ENCODE measurements at places on chromosomes 1 and 21.
A peak's percentile ranks its signal among the peaks of the same experiment; 100 is the strongest.

GRCh38 chr1:51157395-51157794, 55.4 kb downstream of the C1orf185 start:
- DNase-seq = no peak

DNA sequence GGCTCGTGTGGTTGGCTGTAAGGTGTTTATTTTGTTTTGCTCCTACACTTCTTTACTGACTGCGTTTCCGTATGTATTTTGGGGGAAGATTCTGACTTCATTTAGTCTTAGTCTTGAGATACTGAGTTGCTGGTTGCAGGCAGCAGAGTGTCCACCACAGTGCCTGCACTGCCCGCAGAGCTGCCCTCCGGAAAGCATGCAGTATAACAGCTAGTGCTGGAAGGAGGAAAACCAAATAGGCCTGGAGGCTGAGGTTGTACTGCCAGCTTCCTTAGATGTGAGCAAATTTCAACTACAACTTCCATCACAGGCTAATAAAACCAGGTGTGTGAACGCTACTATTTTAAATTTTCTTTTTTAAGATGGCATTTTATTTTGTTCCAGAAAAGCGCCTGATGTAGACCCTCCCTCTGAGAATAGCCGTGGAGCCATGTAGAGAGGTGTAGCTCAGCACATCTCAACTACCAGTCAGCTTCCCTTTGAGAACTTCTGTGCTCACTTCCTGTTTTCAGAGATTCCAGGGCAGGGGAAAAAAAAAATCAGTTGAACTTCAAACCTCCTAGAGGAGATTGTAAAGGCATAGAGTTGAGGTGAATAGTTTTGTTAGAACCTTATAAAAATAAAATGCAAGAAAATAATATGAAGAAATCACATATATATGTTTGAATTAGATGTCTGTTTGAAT, 17.6 kb downstream of the LMO4 start:
- no peak for DNase-seq

- DNase-seq = no peak
These were observed 2.6 kb upstream of the TNNI1 start for GRCh38 chr1:201424146-201424545.

- DNase-seq = peak; percentile 66
These were observed 3.5 kb upstream of the RAP1A start for GRCh38 chr1:111615870-111616715.

GRCh38 chr1:198912046-198912445, 273.2 kb downstream of the PTPRC start:
- no peak for DNase-seq

- no peak for DNase-seq
These were observed 72.8 kb upstream of the CD1D start for GRCh38 chr1:158107916-158108315.

GRCh38 chr1:77424236-77424635, 142.4 kb downstream of the AK5 start:
- no peak for DNase-seq

DNA sequence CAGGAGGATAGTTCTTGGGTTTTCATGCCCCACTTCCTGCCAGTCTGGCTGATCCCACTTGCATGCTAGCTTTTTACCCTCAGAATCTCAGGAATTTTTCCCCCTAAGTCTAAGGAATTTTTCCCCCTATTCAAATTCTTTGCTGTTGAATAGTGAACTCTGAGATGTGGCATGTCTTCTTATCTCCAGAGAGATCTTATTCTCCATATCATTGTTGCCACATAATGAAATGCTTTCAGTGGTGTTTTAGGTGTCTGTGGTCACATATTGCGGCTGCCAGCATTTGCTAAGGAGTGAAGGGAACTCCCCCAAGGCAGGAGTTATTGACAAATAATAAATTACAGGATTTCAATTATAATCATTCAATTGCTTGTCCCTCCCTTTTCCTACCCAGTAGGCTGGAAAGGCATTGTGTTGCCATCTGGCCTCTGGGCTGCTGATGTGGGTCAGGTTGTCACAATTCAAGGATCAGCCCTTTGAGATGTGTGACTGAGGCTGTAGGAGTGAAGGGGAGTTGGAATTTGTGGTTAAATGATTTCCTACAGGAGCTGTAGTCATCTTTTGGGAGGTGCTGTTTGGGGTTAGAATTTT, 3.9 kb upstream of the FLG start:
- no peak for DNase-seq

- DNase-seq = no peak
These were observed 93.5 kb downstream of the PLD5 start for GRCh38 chr1:242430956-242431355.

DNA sequence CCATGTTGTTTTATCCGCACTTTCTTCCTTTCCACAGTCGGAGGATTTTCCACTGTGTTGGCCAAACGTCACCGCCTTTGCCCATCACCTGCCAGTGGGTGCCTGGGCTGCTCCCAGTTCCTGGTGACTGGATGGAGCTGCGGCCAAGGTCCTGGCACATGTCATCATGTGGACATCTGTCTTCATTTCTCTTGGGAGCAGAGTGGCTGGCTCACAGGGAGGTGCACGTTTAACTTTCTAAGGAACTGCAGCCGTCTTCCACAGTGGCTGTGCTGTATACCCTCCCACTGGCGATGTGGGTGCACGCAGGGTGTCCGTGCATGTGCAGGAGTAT, 19.5 kb upstream of the RNF223 start:
- no peak for DNase-seq

DNA sequence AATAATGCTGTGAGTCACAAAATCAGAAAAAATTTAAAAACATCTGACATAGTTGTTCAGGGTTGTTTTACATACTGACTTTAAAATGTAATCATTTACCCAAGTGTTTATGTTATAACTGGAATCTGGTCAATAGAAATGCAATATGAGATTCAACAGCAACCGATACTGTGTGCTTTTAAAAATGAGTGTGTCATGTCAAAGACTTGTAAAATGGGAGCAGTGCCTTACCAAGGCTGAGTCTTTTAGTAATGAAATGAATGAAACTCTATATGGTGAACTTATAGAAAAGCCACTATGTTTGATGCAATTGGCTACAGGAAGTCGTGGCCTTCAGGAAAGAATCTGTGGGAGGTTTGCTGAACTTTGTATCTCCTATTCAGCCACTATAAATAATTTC, 570.2 kb downstream of the DPYD start:
- no peak for DNase-seq

DNA sequence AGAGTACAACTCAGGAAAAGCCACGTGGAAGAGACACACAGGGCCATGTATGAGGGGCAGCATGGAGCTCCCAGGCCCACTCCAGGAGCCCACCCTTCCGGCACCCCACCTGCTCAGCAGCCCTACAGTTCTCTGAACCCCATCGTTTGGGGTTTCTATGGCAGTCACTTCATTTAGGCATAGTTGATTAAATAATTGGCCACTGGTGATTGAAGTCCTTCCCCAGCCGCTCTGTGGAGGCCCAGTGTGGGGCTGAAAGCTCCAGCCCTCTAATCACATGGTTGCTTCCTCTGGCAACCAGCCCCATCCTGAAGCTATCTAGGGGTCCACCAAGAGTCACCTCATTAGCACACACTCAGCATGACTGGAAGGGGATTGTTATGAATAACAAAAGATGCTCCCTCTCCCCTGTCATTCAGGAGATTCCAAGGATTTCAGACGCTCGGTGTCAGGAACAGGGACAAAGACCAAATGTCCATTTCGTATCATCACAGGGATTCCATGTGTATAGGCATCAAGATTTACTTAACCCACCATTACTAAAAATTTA, 12.2 kb upstream of the S100A7A start:
- DNase-seq = no peak

DNA sequence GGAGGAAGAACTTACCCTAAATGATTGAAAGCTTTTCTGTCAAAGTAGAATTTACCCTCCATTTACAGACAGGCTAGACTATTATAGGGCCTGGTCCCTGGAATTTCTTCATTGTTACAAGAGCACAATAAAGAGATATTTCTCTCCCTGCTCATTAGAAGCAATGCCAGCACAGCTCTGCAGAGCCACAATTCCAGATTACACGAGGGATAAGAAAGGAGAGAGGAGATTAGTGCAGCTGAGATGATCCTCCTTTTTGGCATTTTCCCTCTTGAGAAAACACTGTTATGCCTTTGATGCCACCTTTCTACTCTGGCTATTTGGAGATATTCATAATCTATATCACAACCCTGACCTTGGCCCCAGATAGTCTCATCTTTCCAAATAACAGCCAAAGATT, 1119.5 kb upstream of the TMPRSS15 start:
- no peak for DNase-seq

DNA sequence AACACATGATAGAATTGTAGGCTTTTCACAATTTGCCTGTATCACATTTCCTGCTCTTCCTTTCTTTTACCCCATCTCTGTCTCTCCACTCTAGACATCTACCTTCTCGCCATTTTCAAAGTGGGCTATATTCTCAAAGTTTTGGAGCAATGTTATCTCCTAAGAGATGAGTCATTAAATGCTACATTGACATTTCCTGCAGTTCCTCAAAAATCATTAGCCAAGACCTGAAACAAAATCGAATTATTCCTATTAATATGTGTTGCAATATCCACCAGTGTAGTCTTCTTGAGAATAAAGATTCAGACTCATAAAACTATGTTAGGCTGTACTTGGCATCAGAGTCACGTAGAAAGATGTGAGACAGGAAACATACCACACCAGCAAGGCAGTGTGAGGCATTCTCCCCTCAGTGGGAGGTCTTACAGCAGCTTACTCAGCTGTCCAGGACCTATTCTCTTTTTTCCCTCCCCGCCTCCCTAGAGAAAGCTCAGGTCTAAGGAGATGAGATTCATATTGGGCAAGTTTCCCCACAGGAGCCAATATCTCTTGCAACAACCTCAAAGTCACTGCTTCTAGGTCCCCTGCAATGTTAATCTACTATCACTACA, 38.8 kb downstream of the FRRS1 start:
- no peak for DNase-seq

DNA sequence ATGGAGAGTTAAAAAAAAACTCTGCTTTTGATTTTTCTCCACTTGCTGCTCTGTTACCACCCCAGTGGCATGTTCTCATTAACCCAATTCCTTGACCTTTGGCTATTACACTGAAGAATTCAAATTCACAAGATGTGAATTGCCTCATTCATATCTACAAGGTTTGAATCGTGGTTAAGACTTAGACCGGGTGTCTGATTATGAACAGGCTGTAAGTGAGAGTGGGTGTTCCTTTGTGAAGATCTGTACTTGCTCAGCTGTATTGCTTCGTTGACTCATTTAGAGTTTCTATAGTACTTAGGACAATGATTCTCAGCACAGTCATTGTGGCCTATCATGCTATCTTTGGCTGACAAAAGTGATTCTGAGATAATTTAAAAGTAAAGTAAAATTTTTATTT, 36.4 kb downstream of the DNM3 start:
- DNase-seq = no peak

- no peak for DNase-seq
These were observed 1.2 kb upstream of the CDA start for GRCh38 chr1:20587661-20588053.

GRCh38 chr1:47781171-47781959, 215.8 kb downstream of the TRABD2B start:
- DNase-seq = no peak

DNA sequence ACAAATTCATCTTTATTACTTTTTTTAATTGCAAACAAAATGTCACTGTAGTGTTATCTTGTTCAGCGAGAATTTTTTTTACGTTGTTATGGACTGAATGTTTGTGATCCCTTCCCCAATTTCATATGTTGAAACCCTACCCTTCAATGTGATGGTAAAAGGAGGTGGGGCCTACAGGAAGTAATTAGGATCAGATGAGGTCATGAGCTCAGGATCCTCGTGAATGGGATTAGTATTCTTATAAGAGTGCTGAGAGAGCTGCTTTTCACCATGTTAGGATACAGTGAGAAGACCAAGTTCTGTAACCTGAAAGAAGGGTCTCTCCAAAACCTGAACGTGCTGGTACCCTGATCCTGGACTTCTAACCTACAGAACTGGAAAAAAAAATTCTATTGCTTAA, 646.0 kb upstream of the TMPRSS15 start:
- DNase-seq = no peak

DNA sequence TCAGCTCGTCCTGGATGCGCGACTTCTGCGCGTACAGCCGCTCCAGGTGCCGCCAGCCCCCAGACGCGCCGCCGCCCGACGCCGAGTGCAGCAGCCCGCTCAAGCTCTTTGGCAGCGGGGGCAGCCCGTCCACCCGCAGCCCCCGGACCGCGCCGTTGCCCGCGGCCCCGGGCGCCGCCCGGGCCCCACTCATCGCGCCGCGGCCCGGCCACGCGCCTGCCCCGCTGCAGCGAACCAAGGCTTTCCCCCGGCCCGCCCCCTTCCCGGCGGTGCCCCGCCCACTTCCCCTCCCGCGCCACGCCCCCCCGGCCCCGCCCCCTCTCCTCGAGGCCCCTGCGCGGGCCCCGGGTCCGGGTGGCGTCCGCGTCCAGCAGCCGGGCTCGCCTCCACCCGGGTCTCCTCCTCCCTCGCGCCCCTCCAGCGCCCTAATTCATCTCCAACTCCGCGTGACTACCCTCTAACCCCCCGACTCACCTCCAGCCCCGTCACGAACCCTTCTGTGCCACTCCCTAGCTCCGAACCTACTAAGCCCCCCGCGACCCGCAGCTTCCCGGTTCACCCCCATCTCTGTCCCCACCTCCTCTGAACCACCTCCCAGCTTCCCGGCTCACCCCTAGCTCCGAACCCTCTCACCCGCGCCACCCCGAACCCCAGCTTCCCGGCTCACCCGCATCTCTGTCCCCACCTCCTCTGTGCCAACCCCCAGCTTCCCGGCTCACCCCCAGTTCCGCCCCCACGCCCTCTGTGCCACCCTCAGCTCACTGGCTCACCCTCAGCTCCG, at the start of gene FAM89A:
TSS of gene FAM89A (minus strand) at position 236 of the 781 bp plus-strand sequence. CDS start at position 193, 43 bp downstream.
- DNase-seq = peak; percentile 74

DNA sequence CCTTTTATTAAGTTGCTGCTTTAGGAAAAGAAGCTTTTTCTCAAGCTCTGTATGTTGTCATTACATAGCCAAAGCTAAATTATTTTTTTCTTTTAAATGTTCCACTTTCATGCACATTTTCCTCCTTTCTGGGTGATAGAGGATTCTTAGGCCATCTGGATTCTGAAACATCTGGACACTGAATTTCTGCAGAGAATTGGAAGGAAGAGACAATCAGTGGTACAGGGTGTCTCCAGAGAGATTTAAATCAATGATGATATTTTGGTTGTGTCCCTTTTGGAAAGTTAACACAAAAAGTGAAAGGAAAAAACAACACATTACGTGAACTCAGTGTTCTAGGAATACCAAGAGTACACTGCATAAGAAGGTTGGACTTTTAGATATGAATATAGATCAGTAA, 211.4 kb upstream of the PKN2 start:
- no peak for DNase-seq
